ENCODE measurements at places on chromosomes 7 and 10.
A peak's percentile ranks its signal among the peaks of the same experiment; 100 is the strongest.

GRCh38 chr7:48213226-48213625 is 42.0 kb downstream of the ABCA13 start:
- no peak for DNase-seq

DNA sequence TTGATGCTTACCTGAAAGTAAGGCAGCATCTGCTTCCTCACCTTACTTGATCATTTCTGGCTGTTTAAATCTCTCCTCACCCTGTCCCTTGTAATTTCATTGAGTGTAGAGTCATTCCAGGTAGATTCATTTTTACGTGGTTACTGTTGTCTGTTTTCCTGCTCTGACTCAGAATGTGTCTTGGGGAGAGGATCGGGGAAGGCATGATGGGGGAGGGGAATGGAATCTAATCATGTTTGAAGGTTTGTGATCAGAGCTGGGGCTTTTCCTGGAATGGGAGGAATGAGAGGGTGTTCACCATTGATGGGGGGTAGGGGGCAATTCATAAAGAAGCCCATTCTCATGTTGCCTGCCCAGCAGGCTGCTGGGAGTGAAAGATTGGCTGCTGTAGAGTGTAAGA is 18.7 kb downstream of the SEC24C start:
- DNase-seq = no peak

GRCh38 chr10:7475939-7476338 is 65.1 kb upstream of the SFMBT2 start:
- no peak for DNase-seq

GRCh38 chr7:82384779-82385178 is 58.8 kb downstream of the CACNA2D1 start:
- DNase-seq = no peak

DNA sequence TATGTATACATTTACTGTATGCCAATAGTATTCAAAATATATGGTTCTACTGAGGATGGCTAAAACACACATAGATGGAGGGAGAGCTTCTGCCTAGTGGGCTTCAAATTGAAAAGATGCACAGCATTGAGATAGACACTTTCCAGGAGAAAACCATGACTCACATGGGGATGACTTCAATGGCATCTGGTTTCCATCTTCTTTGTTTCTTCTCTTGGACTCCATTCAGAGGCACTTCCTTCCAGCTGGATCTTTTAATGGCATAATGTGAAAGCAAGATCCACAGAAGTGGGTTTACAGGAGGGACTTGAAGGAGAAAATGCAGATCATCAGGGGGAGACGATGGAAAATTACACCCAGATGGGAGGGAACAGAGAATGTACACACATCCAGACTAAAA is 84.9 kb downstream of the ZNF365 start:
- no peak for DNase-seq

DNA sequence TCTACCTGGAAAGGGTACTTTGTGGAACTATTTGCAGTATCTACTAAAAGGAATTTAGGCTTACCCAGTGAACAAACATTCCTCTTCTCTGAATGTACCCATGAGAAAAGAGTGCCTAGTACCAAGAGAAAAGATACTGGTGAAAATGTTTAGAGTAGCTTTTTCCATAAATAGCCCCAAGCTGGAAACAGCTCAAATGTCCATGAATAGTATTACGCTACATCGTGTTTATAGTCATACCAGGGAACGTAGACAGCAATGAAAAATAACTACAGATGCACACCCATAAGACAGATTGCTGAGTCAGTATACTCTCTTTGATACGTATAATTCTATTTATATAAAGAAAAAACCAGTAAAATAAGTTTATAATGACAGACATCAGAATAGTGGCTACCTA is 285.9 kb downstream of the KLF6 start:
- no peak for DNase-seq

GRCh38 chr7:69670701-69671100 is 72.4 kb downstream of the AUTS2 start:
- DNase-seq = no peak

DNA sequence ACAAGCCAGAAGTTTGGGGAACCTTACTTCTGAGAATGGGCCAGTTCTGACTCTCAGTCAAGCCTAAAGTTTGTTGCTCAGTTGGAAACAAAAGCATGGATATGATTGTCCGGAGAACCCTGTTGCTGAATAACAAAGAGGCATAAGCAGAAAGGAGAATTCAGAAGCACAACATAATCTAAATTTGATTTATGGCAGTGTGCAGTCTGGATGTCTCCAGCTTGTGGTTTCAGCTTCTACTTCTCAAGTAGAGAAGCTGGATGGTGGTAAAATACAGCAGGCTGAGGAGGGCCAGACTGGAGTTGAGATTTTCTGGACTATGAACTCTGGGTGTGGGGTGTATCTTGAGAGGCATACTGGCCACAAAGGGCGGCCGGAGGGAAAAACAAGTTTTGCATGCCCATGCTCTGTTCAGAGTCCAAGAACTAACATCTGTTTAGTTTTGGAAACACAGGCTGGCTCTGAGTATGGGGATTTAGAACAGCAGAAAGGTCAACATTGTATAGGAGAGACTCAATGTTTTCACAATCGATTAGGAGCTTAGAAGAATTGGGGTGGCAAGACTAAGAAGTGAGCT is 592.9 kb downstream of the CNTNAP2 start:
- DNase-seq = no peak

- DNase-seq = no peak
Observed at GRCh38 chr7:141073173-141073640, 657 bp upstream of the TMEM178B start.

GRCh38 chr7:92352009-92352408 is 95.3 kb upstream of the GATAD1 start:
- DNase-seq = no peak

DNA sequence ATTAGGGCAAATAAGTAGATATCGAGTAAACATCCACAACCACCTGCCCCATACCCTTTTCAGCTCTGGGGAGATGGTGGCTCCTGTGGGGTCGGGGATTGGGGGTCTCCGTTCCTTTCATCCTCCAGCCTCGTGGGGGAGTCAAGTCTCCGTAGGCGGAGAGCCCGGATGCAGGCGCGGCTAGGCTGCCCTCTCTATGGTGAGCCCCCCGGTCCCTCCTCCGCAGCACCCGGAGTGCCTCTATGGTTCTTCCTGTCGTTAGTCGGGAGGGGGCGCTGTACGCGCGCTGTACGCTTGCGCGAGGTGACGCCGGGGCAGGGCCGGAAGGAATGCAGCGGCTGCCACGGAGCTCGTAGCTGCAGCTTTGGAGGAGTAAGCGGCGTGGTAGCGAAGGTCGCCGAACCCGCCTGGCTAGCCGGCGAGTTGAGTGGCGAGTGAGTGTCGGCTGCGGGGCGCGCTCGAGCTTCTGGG is 14.8 kb upstream of the MMD2 start:
- DNase-seq = peak; percentile 1

DNA sequence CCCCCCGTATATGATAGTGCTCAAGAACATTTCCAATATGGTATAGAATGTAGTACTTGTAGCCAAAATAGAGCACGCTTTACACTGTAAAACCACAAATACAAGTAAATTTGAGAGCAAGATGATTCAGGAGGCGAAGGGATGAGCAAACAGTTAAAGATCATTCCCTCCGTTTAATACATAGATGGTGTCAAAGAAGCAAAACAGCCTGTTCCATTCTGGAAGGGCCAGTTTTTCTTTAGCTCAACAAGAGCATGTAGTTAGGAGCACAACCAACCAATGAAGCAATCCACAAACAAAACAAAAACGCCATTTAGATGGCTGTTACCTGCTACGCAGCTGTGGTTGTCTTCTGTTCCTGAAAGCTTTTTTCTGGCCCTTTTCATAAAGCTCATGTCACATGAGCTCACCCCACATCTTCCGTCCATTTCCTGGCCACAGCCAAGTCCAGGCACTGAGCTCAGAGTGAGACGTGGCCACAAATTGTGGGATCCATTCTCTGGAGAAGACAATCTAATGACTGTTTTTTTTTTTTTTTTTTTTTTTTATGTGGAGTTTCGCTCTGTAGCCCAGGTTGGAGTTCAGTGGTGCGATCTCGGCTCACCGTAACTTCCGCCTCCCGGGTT is 185.6 kb downstream of the FANK1 start:
- no peak for DNase-seq

DNA sequence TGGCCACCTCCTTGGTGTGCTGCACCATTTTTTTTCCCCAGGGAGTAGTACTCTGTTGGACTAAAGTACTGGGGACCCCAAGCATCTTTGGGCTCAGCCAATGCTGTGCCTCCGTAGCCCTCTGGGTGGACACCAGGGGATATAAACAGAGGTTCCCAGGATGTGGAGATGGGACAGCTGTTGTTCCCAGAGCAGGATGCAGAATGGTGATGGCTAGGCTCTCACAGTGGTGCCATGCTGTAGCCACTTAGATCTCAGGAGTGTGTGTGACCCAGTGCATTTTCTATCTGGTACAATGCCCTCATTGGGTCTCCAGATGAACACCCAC is 50.9 kb upstream of the SCIN start:
- DNase-seq = no peak

GRCh38 chr10:78412605-78413004 is 378.9 kb downstream of the RPS24 start:
- DNase-seq = no peak

- DNase-seq = no peak
Observed at GRCh38 chr10:108696792-108697477, 1226.4 kb downstream of the XPNPEP1 start.

DNA sequence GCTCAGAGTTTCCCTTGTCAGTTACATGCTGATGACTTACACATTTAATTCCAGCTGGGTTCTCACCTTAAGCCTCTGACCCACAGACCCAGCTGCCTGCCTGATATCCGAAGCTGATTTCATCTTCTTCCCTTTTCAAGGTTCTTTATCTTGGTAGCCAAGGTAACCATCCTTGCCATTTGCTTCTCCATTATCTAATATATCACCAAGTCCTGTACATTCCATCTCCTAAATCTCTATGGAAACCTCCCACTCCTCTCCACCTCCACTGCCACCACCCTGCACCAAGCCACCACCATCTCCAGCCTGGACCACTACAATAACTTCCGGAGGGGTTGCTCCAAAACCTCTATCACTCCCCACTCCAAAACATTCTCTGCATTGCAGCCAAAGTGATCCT is 19.9 kb downstream of the SCRN1 start:
- DNase-seq = no peak

GRCh38 chr7:32479574-32480200 is 10.5 kb downstream of the LSM5 start:
- DNase-seq = no peak

- no peak for DNase-seq
Observed at GRCh38 chr10:49734676-49735075, 27.4 kb downstream of the OGDHL start.

- DNase-seq = no peak
Observed at GRCh38 chr7:89316584-89317251, 521.2 kb upstream of the TEX47 start.

- no peak for DNase-seq
Observed at GRCh38 chr7:118214833-118215182, 9.7 kb upstream of the ANKRD7 start.

- DNase-seq = no peak
Observed at GRCh38 chr7:145534301-145534700, 582.3 kb upstream of the CNTNAP2 start.

DNA sequence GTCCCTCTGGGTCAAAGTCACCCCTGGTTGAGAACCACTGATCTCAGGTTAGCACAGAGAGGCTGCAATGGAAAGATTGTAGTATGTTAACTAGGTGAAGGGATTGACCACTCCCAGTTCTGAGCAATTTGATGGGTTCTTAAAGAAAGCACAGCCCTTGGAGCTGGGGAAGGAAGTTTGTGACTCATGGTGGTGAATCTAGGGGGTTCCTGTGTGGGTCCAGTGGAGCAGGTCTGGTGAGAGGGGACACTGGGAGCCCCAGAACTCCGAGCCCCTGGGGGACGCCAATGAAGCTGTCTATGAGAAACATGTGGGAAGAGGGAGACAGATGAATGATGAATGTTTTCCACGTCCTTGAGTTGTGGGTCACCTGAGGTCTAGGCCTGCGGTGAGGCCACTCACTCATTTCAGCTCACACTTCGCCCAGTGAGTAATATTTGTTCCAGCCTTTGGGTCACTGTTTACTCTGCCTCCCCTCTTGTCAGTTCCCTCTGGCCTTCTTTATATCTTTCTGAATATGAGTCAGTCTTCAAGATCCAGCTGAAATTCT is 341.9 kb downstream of the LRMDA start:
- no peak for DNase-seq

- no peak for DNase-seq
Observed at GRCh38 chr10:49396666-49396999, 744 bp upstream of the DRGX start.

DNA sequence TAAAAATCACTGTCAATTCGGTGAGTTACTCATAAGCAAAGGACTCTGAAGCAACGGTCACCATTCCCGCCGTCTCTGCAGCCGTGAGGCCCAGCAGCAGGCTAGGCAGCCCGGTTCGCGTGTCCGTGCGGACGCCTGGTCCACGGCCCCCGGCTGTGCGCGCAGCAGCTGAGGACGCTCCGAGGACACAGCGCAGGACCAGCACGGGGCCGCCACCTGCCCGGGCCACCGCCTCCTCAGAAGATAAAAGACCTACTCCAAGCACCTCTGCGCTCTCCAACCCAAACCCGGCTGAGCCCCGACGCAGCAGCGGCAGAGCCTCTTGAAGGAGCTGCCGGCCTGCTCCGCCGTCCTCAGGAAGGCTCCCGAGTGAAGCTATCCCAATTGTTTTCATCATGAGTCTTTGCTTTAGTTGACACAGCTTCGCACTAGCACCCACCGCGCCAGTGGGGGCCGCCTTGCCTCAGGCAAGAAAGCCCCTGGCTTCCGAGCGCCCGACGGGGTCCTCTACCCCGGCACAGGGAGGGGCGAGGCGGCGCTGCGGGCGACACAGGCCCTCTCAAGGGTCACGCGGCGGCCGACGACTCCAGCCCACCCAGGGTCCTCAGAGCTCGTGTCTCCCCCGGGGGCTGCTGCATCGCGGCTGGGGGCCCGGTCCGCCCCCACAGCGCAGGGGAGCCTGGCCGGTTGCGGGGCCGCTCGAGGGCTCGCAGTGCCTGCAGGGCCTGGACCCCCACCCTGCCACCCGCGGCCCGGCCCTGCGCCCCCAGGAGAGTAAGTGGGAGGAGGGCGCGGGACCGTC is 16.9 kb upstream of the GPR146 start:
- DNase-seq = no peak

GRCh38 chr10:20890009-20890408 is 7.1 kb downstream of the NEBL start:
- DNase-seq = no peak
